ENCODE measurements at places on chromosomes 2 and 18. TPM values are rescaled to one million over a fixed set of nuclear protein-coding genes. Genes with fewer than 3 reads are reported as not detected.

DNA sequence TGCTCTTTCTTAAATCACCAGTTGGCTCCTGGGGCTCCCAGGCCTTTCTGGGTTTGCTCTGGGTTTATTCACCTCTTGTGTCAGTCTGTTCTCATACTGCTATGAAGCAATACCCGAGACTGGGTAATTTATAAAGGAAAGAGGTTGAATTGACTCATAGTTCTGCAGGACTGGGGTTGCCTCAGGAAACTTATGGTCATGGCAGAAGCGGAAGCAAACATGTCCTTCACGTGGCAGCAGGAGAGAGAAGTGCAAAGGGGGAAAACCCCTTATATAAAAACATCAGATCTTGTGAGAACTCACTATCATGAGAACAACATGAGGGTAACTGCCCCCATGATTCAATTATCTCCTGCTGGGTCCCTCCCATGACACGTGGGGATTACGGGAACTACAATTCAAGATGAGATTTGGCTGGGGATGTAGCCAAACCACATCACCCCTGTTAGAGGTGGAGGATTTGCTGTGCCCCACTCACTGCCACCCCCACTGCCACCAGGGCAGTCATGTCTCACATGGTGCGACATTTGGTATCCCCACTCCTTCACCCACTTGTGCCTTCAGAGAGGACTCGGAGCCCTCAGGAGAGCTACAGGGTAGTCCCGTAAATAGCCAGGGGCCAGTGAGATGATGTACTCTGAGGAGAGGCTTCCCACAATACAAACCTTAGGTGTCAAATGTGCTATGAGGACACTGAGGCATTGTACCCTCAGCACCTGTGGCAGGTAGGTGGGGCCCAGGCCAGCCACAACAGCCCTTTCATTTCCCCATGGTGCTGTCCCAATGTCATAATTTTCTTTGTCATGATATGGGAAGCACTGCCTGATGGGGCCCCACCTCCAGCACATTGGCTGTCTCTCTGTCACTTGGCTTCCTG lies 35.7 kb downstream of the CDC42EP3 start:
- DNase-seq, result no peak
- H3K27me3 ChIP-seq, result peaks cover 22% of the 10 kb centered on the region
- H3K4me3 ChIP-seq, result no peak overlapping the region
- H3K4me1 ChIP-seq, result no peaks in the 10 kb centered on the region
- H3K36me3 ChIP-seq, result no peaks in the 10 kb centered on the region

CLIP4 gene
- total RNA-seq, result 0.46 TPM

DNA sequence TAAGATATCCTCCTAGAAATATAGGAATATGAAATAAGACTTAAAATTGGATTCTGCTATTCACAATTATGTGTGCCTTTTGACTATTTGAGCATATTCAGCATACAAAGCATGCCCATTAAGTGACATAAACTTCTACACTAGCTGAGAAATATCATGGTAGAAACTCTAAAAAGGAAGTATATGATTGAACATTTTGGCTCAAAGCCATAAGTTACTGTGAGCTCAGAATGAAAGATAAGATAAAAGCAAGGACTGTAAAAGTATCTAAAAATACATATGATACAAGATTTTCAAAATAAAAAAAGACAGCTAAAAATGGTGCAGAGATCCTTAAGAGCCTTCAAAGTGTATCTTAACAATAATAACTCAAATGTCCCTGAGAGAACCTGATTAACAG lies 340.5 kb upstream of the SLC39A10 start:
- H3K27me3 ChIP-seq, result no peaks in the 10 kb centered on the region
- H3K27ac ChIP-seq, result no peak overlapping the region
- no peaks in the 10 kb centered on the region for H3K36me3 ChIP-seq

SLC5A7 gene
- not detected for total RNA-seq

DNA sequence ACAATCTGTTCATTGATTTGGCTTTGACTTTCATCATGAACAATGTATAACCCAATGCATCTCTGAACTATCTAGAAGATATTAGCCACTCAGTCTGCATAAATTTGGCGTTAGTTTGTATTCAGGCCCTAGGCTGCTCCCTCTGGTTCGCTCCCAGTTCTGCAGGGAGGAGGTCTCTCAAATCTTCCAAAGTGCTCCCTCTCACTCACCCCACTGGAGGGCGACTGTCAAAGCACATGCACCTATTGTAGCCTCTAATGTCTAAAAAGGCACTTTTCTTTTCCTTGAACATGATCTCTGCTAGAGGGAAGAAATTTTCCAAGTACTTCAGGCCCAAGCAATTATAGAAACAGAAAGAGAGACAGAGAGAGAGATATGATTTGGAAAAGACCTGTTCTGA lies 291.5 kb downstream of the TDRD15 start:
- H3K4me3 ChIP-seq, result no peak overlapping the region
- peaks cover 11% of the 10 kb centered on the region for H3K4me1 ChIP-seq
- no peaks in the 10 kb centered on the region for H3K27me3 ChIP-seq
- H3K27ac ChIP-seq, result no peak overlapping the region
- H3K36me3 ChIP-seq, result no peaks in the 10 kb centered on the region
- DNase-seq, result peak; percentile 23

ACKR3 gene
- not detected for total RNA-seq

GPR17 gene
- not detected for total RNA-seq

- H3K27me3 ChIP-seq, result no peaks in the 10 kb centered on the region
- peaks cover 18% of the 10 kb centered on the region for H3K4me1 ChIP-seq
Observed at GRCh38 chr2:156177654-156178053, 154.9 kb downstream of the NR4A2 start.

GRCh38 chr2:85490861-85491755 lies 47.9 kb upstream of the MAT2A start:
- H3K4me1 ChIP-seq, result peaks cover 11% of the 10 kb centered on the region
- H3K36me3 ChIP-seq, result no peaks in the 10 kb centered on the region
- no peak for DNase-seq

COLEC12 gene
- total RNA-seq, result 0.02 TPM

HTR2B gene
- not detected for total RNA-seq

GRCh38 chr2:214104219-214104618 lies 306.6 kb upstream of the VWC2L start:
- no peaks in the 10 kb centered on the region for H3K4me1 ChIP-seq
- H3K27me3 ChIP-seq, result no peaks in the 10 kb centered on the region
- no peak for DNase-seq
- H3K4me3 ChIP-seq, result no peak overlapping the region

DNA sequence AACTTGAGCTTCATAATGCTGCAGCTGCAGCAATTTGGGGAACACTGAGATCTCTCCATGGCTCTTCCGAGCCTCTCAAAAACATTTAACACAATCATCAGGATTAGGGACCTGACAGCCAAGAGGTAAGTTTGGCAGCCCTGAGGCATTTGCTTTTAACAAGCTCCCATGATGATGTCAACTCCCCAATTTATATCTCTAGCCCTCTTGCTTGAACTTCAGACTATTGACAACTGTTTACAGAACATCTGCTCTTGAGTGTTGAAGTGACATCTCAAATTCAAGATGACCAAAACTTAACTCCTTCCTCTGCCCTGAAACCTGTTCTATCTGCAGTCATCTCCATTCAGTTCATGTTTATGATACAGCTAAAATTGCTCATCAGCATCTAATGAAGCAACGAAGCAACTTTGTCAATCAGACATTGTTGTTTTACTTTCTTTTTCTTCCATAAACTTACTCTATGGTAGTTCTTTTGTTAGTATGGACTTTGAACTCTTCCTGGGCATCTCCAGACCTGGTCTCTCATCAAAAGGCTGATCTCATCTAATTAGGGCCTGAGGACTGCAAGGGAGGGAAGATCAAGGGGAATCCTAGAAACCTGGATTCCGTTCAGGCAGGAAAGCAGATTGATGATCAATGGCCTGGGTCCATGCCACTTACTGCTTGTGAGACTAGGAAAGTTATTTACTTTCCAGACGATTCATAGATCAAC lies 48.1 kb downstream of the SEMA4F start:
- H3K4me3 ChIP-seq, result no peak overlapping the region
- no peaks in the 10 kb centered on the region for H3K36me3 ChIP-seq
- H3K4me1 ChIP-seq, result peaks cover 37% of the 10 kb centered on the region
- no peak overlapping the region for H3K27ac ChIP-seq
- peaks cover 14% of the 10 kb centered on the region for H3K27me3 ChIP-seq

DNA sequence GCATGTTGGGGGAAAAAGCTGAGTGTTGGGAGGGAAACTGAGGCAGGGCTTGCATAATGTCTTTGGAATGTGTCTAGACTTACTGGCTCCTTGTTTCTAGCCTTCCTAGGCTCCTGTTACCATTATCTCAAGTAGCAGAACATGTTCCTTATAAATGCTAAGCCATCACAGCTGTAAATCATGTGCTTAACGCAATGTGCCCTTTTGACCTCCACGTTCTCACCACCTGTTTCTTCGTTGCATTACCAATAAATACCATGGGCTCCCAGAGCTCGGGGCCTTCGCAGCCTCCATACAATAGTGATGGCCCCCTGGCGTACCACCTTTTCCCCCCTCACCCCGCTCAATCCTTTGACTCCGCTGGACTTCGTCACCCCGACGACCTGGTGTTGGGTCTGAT lies 54.0 kb upstream of the CWC22 start:
- H3K36me3 ChIP-seq, result no peaks in the 10 kb centered on the region
- no peak overlapping the region for H3K27ac ChIP-seq
- no peak for DNase-seq
- no peaks in the 10 kb centered on the region for H3K4me1 ChIP-seq
- no peak overlapping the region for H3K4me3 ChIP-seq
- H3K27me3 ChIP-seq, result no peaks in the 10 kb centered on the region

MDH1B gene
- total RNA-seq, result 0.86 TPM

- H3K36me3 ChIP-seq, result no peaks in the 10 kb centered on the region
- no peaks in the 10 kb centered on the region for H3K4me1 ChIP-seq
- no peaks in the 10 kb centered on the region for H3K27me3 ChIP-seq
Observed at GRCh38 chr18:13302457-13303225, 84.1 kb downstream of the LDLRAD4 start.

DNA sequence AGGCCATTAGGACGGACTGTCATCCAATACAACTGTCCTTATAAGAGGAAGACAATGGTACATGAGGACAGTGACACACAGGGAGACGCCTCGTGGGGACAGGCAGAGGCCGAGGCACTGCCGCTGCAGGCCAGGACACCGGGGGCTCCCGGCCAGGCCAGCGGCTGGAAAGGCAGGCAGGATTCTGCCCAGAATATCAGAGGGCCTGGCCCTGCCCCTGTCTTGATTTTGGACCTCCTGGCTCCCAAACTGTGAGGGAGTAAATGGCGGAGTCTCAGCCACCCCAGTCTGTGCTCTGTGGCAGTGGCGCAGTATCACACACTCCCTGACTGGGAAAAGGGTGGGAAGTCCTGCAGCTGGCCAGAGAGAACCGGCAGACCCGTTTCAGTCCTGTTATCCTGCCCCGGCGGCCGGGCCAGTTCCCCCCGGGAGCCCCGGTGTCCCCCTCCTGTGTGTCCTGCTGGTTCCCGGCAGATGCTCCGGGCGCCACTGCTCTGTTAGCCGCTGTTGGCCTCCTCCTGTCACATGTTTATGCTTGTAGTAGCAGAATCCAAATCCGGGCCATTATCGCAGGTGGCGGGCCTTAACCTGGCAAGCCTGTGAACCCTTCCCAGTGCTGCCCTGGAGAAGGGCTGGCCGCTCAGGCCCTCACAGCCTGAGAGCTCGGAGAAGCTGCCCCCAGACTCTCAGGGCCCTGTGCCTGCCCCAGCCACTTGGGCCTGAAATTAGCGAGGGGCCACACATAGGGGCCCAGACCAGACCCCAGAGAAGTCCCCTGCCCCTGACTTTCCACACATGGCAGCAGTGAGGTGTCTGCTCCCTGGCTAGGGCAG lies 31.4 kb upstream of the TAF1B start:
- H3K27me3 ChIP-seq, result peaks cover 88% of the 10 kb centered on the region
- H3K4me3 ChIP-seq, result no peak overlapping the region
- H3K36me3 ChIP-seq, result no peaks in the 10 kb centered on the region
- DNase-seq, result no peak
- no peak overlapping the region for H3K27ac ChIP-seq

DNA sequence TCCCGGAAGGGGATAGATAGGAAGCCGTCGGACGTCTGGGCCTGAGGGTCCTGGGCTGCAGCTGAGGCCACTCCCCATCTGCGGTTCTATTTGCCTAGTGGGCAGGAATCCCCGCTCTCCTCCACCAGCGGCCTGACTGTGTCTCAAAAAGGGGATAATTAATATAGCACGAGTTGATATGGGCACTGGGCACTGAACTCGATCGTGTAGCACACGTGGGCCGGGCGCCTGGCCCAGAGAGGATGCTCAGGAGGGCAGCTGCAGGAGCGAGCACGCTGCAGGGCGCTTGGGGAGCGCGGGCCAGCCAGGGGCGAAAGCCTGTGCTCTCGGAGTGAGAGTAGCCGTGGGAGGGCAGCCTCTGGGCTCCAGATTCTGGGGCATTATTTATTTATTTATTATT lies 8.8 kb upstream of the GBX2 start:
- H3K4me1 ChIP-seq, result 0 out of 2 replicates have a peak, but pooled peaks cover 9% of the 10 kb centered on the region
- DNase-seq, result no peak
- H3K27me3 ChIP-seq, result peaks cover 16% of the 10 kb centered on the region
- H3K27ac ChIP-seq, result no peak overlapping the region
- H3K36me3 ChIP-seq, result no peaks in the 10 kb centered on the region

DNA sequence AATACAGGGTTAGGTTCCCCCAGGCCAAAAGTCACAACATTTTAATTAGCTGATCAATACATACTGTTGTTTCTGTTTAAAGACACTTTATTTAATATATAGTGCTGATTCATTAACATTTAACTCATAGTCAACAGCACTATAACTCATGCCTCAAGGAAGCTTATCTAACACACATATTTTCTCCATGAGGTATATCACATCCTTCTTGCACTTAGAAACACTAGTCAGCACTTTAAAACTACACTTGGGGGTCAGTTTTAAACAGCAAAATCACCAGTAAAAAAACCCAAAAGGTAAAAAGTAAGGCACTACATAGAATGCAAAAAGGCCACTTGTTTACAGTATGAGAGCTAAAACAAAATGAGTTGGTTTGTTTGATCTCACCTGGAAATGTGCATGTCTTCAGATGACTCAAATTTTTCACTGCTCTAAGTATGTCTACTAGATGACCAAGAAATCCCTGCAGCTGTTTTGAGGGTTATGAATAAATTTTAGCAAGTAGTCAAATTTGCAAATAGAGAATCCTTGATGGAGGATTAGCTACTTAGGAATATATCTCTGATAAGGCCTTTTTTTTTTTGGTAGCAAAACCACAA lies 54.1 kb upstream of the EPB41L5 start:
- no peak overlapping the region for H3K4me3 ChIP-seq
- no peak for DNase-seq
- H3K36me3 ChIP-seq, result peaks cover 23% of the 10 kb centered on the region
- H3K27me3 ChIP-seq, result no peaks in the 10 kb centered on the region
- H3K4me1 ChIP-seq, result no peaks in the 10 kb centered on the region

DLGAP1 gene
- total RNA-seq, result not detected

DNA sequence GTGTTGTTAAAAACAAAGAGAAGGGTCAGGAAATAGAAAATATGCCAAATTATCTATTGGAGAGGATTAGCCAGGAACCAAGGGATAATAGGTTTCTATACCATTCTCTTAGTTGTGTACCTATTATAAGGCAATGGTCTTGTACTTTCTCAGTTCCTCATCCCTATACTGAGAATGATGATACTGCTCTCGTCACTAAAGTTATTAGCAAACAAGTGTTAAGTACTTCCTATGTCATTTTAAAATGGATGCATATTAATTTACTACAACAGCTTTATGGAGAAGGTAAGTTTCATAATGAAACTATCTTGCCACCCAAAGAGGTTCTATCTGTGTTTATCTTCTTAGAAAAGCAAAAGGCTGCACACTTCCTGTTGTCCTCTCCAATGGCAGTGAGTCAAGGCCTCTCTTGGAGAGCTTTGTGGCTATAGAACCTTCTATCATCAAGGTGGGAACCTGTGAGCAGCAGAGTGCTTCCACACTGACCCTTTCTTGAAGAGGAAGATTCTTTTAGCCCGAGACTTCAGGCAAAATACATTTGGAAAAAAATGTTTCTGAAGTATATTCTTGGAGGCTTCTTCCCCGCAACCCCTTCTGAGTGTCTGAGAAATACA lies 460.7 kb upstream of the FANCL start:
- H3K4me1 ChIP-seq, result peaks cover 10% of the 10 kb centered on the region
- no peaks in the 10 kb centered on the region for H3K36me3 ChIP-seq
- H3K4me3 ChIP-seq, result no peak overlapping the region
- no peaks in the 10 kb centered on the region for H3K27me3 ChIP-seq

COL4A3 gene
- not detected for total RNA-seq

All from HepG2 (cell line).